ENCODE measurements at places on chromosomes 13 and 19.

- no peak for DNase-seq
These were observed 6.7 kb downstream of the ZNF865 start for GRCh38 chr19:55611983-55612645.

GRCh38 chr19:16200038-16201010, 2.6 kb downstream of the AP1M1 start:
- DNase-seq, result no peak

DNA sequence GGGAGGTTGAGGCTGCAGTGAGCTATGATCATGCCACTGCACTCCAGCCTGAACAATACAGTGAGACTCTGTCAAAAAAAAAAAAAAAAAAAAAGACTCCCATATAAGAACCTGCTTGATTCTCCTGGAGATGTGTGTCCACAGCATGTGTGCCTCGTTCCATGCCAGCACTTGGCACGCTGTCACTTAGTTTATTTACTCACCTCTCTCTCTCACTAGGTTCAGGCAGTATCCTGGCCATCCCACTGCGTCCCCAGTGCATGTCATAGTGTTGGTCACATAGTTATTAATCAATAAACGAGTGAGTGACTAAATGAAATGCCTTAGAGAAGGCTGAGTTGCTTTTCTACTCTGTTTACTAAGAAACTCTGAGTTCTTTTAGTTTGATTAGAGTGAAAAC, 79.1 kb upstream of the GPR12 start:
- no peak for DNase-seq

DNA sequence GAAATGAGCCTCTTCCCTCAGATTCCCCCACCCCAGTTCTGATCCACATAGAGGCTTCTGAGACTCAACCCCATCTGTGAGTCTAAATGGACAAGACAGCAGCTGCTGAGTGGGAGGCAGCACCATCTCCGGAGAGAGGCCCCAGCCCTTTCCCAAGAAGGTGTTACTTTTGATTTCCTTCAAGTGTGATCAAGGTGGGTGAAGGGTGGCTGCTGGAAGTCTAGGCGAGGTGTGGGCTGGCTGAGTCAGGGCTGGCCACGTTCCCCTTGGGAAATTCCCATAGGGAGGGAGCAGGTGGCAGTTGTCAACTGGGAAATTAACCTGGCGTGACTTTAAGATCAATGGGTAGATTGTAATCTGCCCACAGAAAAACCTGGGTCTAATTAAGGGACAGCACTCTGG, 148.0 kb downstream of the FOXO1 start:
- peak; percentile 47 for DNase-seq

Data from GM10248 (cell line).